ENCODE measurements at places on chromosomes 3 and 15. TPM values are rescaled to one million over a fixed set of nuclear protein-coding genes. Genes with fewer than 3 reads are reported as not detected.

DNA sequence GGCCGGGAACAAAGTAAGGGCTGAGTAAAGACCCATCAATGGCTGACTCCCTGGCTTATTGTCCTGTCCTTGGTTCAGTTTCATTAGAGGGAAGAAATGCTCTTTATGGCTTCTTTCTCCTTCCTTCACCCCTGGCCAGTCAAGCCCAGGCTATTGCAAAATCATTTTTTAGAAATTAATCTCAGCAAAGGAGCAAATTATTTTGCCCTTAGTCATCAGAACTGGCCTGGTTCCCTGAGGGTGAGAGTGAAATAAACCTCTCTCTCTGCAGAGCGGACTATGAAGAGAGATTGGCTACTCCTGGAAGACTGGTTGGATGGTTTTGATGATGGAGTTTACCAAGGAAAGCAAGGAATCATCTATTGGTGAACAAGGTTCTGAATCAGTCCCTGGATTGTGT, 52.7 kb upstream of the OXTR start:
- no peak for DNase-seq

DNA sequence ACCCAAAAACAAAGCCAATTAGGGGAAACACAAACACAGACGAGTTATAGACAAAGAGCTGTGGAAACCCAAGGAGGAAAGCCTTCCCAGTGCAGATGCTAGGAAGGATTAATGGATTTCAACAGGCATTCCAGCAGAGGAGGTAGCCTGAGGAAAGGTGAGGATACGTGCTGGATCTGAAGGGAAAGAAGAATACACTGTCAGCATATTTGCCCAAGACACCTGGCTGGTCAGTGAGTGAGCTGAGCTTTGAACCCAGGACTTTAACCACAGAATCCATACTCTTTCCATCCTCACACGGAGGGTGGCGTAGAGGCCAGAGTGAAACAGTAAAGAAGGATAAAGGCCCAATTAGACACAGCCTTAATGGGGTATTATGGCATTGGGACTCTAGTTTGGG, 9.1 kb upstream of the BFSP2 start:
- DNase-seq, result no peak

DNA sequence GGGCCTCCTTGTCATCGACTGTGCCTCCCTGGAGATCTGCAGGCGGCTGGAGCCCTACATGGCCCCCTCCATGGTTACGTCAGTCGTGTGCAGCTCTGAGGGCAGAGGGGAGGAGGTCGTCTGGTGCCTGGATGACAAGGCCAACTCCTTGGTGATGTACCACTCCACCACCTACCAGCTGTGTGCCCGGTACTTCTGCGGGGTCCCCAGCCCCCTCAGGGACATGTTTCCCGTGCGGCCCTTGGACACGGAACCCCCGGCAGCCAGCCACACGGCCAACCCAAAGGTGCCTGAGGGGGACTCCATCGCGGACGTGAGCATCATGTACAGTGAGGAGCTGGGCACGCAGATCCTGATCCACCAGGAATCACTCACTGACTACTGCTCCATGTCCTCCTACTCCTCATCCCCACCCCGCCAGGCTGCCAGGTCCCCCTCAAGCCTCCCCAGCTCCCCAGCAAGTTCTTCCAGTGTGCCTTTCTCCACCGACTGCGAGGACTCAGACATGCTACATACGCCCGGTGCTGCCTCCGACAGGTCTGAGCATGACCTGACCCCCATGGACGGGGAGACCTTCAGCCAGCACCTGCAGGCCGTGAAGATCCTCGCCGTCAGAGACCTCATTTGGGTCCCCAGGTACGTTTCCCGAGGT, 146.5 kb downstream of the LRRK1 start:
- DNase-seq, result no peak

Gene ITIH1
- total RNA-seq, result not detected

Gene SLC22A13
- not detected for total RNA-seq

Gene SLC6A6
- total RNA-seq, result 22.9 TPM
